Liver (tissue), 10 donors: ENCODE measurements at places on chromosomes 5 and 9.

DNA sequence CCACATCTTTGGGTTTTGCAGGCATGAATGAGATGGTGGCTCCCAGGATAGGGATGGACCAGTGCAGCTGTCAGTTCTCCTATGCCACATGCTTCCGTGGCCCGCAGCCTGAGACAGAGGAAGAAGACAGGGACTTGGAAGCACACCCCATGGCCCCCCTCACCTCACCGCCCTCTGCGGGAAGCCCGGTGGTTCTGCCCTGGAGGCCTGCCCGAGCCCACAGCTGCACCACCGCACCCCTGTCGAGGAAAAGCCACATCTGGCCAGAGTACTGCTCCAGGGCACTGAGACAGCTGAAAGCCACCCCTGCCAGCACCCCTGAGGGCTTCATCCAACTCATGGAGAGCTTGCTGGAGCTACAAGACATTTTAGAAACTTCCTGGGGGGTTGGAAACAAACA is 7.6 kb upstream of the TRMT10B start:
- no peak for DNase-seq

- DNase-seq: no peak
These were observed 47.8 kb upstream of the RAPGEF6 start for GRCh38 chr5:131682826-131683225.

DNA sequence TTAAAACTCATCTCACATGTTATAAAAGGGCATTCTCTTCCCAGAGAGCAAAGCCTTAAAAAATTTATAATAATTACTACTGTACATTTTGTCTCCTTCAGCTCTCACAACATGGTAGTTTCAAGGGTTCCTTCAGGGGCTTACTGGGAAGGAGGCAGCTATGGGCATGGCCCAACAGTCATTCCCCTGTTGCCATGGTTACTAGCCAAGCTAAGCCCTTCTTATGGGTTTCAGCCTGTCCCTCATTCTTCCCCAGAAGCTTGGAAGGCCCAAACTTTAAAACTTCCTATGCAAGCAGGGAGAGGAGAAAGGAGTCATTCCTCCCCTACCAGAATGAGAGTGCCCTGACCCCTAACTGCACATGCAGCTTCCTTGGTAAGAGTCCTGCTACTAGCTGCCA is 82.2 kb upstream of the CNTLN start:
- no peak for DNase-seq

GRCh38 chr5:52915176-52915875 is 73.8 kb upstream of the ITGA2 start:
- DNase-seq: no peak
